ENCODE measurements at places on chromosomes 11 and 22.

DNA sequence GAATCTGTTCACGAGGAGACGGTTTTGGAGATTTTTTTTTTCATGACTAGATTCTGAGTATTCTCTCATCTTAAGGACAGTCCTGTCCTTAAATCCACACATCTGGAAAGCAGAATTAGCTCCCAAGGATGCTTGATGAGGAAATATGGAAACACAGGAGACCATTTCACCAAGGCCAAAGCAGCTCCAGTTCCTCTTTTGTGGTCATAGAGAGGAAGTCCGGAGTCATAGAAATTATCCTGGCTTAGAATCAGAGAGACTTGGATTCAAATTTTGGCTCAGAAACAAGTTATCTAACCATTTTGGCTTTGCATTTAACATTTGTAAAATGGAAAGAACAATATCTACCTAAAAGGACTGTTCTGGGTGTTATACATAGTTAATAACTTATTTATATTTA, 7.3 kb upstream of the TEAD1 start:
- no peak for DNase-seq

GRCh38 chr11:120228794-120229384, 11.1 kb upstream of the POU2F3 start:
- no peak for DNase-seq

DNA sequence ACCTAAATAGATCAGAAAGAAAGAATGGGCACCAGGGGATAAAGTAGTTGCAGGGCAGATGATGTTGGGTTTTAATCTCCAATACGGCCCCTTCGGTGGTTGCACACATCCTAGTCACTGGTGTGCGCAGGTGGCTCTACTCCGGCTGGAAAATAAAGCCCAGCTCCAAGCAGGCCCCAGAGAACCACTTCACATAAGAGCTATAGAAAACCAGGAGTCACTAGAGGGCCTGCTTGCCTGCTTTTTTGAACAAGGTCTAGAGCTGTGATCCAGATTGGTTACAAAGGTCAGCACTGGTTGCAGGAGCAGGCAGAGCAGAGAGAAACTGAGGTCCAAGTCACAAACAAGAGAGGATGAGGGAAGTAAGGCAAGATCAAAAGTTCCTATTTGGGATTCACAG, 41.5 kb upstream of the MS4A8 start:
- no peak for DNase-seq

- no peak for DNase-seq
Measured at GRCh38 chr11:43381802-43382201, 23.1 kb downstream of the TTC17 start.

DNA sequence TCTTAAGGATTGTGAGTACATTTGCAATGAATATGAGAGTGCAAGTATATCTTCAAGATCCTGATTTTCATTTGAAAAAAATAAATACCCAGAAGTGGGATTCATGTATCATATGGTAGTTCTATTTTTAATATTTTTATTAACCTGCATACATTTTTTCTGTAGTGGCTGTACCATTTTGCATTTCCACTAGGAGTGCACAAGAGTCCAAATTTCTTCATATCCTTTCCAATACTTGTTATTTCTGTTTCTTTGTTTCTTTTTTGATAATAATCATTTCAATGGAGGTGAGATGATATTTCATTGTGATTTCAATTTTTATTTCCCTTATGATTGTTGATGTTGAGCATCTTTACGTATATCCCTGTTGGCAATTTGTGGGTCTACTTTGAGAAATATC, 759.8 kb upstream of the CNTN5 start:
- DNase-seq, result no peak

DNA sequence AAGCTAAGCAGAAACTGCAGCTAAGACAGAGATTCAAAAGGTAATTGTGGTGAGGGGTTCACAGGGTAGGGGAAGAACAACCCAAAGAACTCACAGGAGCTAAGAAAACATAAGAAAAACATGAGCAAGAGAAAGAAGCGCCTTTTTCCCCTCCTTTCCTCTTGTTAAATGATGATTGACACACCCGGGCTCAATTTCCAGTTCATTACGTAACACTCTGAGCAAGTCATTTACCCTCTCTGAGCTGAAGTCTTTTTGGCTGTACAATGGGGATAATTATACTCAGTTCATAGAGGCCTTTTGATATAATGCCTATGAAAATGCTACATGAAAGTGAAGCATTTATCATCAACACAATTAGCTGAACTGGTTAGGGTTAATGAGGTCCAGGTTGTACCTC, 17.2 kb downstream of the LRP4 start:
- no peak for DNase-seq

DNA sequence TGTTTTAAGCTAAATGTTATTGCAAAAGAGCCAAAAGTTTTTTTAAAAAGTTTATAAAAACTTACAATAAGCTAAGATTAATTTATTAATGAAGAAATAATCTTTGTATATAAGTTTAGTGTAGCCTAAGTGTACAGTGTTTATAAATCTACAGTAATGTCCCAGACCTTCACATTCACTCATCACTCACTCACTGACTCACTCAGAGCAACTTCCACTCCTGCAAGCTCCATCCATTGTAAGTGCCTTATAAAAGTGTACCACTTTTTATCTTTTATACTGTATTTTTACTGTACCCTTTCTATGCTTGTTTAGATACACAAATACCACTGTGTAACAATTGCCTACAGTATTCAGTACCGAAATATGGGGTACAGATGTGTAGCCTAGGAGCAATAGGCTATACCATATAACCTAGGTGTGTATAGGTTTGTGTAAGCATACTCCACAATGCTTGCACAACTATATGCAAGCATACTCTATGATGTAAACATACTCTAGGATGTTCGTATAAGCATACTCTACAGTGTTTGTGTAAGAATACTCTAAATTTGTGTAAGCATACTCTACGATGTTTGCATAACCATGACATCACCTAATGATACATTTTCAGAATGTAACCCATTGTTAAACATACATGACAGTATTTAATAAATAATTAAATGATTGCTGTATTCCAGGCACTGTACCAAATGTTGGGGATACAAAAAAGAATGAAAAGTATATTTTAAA, 953.0 kb downstream of the KCNA4 start:
- DNase-seq, result no peak

All from activated T-cell treated with anti-CD3 and anti-CD28 coated beads for 1 hour (primary cell).